ENCODE measurements at places on chromosomes 7 and 10. TPM values are rescaled to one million over a fixed set of nuclear protein-coding genes. Genes with fewer than 3 reads are reported as not detected.

Gene HECW1
- 0.05 TPM for total RNA-seq

DNA sequence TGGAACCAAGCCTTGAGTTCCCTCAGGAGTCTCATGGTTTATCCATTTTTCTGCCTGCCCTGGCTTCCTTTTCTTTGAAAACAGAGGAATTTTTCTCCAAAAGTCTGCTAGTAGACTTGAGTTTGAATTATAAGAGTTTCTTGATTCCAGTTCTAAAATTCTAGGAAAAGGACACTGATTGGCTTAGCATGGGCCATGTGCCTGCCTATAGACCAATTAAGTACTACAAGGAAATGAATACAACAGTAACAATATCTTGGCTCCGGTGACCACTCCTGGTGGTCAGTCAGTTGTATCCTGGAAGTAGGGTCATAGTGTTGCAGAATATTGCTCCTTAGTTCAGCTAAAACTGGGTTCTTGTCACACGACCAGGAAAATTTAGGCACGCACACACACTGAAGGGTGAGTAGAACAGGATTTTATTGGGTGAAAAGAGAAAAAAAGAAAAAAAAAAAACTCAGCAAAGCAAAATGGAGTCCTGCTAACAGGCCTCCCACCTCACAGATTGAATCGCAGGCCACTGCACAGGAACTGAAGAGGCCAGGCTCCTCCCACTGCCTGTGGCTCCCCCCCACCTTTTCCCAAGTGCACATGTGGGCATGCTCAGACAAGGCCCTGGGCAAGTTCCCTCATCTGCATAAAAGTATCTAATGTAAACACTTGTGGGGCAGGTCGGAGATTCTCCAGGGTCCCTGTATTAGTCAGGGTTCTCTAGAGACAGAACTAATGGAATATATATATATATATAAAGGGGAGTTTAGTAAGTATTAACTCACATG lies 155.1 kb downstream of the LYZL1 start:
- no peak overlapping the region for H3K27ac ChIP-seq
- H3K27me3 ChIP-seq, result no peaks in the 10 kb centered on the region
- H3K4me3 ChIP-seq, result no peak overlapping the region
- no peak for DNase-seq

DNA sequence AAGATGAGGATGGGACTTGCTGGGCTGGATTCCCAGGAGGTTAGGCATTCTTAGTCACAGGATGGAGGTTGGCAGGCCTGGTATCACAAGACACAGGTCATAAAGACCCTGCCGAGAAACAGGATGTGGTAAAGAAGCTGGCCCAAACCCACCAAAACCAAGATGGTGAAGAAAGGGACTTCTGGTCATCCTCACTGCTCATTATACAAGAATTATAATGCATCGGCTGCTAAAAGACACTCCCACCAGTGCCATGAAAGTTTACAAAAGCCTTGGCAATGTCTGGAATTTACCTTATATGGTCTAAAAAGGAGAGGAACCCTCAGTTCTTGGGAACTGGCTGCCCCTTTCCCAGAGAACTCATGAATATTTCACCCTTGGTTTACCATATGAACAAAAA lies 345.5 kb upstream of the POM121L12 start:
- H3K27me3 ChIP-seq, result no peaks in the 10 kb centered on the region
- no peak for DNase-seq

Gene PON3
- total RNA-seq, result 3.2 TPM

DNA sequence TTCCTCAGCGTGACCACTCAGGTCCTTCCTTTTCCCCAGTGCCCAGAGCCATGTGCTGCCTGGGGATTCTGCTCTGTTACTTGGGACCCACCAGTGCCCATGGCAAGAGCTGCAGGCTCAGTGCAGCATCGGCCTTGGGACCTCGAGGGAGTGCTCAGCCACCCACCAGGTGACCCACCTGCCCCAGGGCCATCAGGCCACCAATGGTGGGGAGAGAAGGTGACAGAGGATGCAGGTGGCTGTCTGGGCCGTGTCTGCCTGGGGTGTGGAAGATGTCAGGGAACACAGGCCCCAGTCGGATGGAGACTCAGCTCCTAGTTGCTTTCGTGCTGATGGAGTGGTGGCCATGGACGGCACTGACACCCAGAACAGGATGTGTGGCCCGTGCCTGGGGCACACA lies 104.7 kb upstream of the FAM20C start:
- H3K27ac ChIP-seq, result no peak overlapping the region
- H3K4me1 ChIP-seq, result no peaks in the 10 kb centered on the region
- no peak for DNase-seq
- H3K4me3 ChIP-seq, result no peak overlapping the region

GRCh38 chr7:11120675-11121220 lies 147.1 kb downstream of the PHF14 start:
- no peak for DNase-seq
- H3K27ac ChIP-seq, result no peak overlapping the region
- no peaks in the 10 kb centered on the region for H3K4me1 ChIP-seq
- no peak overlapping the region for H3K4me3 ChIP-seq
- peaks cover 6% of the 10 kb centered on the region for H3K36me3 ChIP-seq
- H3K27me3 ChIP-seq, result no peaks in the 10 kb centered on the region

- peaks cover 4% of the 10 kb centered on the region for H3K4me1 ChIP-seq
- no peak for DNase-seq
- peaks cover 3% of the 10 kb centered on the region for H3K36me3 ChIP-seq
- H3K4me3 ChIP-seq, result no peak overlapping the region
- H3K27me3 ChIP-seq, result no peaks in the 10 kb centered on the region
Measured at GRCh38 chr7:128006550-128007302, 24.5 kb downstream of the LRRC4 start.

DNA sequence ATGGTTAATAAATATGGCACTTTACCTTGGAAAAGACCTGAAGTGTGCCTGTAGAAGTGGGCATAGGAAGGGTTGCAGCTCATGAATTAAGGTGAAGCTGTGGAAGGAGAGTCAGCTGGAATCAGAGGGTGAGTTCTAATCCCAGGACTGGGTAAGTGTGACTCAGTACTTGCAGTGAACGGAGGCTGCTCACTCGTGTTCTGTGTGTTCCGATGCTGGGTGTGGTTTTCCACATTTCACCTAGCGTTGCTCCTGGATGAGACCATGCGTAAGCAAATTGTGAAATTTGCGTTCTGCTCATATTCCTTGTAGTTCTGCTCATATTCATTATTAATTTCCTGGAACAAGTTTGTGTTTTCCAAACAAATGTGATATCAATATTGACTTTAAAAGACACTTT lies 22.4 kb upstream of the TMEM236 start:
- H3K4me1 ChIP-seq, result no peaks in the 10 kb centered on the region
- H3K4me3 ChIP-seq, result no peak overlapping the region
- no peak overlapping the region for H3K27ac ChIP-seq
- no peak for DNase-seq

Gene STAG3
- total RNA-seq, result 59.1 TPM

DNA sequence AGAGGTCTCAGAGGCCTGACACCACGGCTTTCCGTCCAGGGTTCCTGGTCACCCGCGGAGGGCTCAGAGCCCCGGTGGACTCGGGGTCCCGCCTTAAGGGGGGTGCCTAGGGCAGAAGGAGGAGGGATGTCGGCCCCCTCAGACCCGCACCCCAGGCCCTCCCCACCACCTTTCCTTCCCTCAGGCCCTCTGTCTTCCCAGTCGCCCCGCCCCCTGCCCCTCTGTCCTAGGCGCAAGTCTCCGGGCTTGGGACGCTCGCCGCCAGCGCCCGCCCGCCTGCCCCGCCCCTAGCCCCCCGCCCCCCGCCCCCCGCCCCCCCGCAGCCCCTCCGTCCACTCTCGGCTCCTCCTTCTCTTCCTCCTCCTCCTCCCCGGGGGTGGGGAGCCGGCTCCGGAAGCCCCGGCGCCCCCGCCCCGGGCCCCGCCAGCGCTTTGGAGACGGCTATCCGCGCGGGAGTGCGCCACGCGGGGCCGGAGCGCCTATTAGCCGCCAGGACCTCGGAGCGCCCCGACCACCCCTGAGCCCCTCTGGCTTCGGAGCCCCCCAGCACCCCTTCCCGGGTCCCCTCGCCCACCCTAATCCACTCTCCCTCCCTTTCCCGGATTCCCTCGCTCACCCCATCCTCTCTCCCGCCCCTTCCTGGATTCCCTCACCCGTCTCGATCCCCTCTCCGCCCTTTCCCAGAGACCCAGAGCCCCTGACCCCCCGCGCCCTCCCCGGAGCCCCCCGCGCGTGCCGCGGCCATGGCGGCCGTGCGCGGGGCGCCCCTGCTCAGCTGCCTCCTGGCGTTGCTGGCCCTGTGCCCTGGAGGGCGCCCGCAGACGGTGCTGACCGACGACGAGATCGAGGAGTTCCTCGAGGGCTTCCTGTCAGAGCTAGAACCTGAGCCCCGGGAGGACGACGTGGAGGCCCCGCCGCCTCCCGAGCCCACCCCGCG lies at the start of gene AEBP1:
TSS of gene AEBP1 (plus strand) at position 423 of the 937 bp plus-strand sequence. CDS start at position 744, 321 bp downstream.
- peaks cover 28% of the 10 kb centered on the region for H3K36me3 ChIP-seq
- peak within 1 kb of the TSS; percentile 87 for H3K4me3 ChIP-seq
- peaks cover 53% of the 10 kb centered on the region for H3K4me1 ChIP-seq
- DNase-seq, result no peak
- peak within 1 kb of the TSS; percentile 100 for H3K27ac ChIP-seq

DNA sequence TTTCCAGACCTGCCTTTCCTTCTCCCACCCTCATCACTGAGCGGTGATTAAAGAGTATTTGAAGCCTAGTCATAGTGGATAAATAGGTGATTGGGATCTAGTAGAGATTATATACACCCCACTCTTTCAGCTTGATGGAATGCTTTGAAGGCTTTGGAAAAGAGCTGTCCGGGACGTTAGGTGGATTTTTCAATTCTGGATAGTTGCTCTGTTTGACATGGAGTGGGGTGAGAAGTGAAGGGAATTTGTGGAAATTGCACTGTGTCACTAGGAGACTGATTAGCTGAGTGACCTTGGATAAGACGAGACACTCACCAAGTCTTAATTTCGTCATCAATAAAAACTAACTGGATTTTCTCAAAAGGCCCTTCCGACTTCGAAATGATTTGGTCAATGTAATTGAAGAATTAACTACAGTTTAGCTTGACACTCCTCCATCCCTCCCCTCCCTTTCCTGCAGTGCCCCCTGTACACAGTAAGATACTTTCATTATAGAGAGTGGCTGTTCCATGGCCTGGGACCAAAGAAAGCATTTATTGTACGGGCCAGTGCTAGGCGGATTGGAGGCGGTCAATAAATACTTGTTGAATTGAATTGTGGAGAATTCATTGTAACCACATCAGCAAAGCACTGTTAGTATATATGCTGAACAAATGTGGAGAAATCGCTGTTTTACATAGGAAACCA lies 962 bp downstream of the ZKSCAN1 start:
- peaks cover 4% of the 10 kb centered on the region for H3K36me3 ChIP-seq
- peak overlapping the region; percentile 94 for H3K4me3 ChIP-seq
- peak overlapping the region; percentile 70 for H3K27ac ChIP-seq
- no peak for DNase-seq
- H3K4me1 ChIP-seq, result peaks cover 3% of the 10 kb centered on the region

GRCh38 chr7:137574812-137575211 lies 231.3 kb upstream of the PTN start:
- DNase-seq, result no peak
- H3K27ac ChIP-seq, result no peak overlapping the region
- H3K27me3 ChIP-seq, result no peaks in the 10 kb centered on the region
- H3K4me3 ChIP-seq, result no peak overlapping the region
- no peaks in the 10 kb centered on the region for H3K4me1 ChIP-seq
- H3K36me3 ChIP-seq, result no peaks in the 10 kb centered on the region

Gene OR2A42
- not detected for total RNA-seq

DNA sequence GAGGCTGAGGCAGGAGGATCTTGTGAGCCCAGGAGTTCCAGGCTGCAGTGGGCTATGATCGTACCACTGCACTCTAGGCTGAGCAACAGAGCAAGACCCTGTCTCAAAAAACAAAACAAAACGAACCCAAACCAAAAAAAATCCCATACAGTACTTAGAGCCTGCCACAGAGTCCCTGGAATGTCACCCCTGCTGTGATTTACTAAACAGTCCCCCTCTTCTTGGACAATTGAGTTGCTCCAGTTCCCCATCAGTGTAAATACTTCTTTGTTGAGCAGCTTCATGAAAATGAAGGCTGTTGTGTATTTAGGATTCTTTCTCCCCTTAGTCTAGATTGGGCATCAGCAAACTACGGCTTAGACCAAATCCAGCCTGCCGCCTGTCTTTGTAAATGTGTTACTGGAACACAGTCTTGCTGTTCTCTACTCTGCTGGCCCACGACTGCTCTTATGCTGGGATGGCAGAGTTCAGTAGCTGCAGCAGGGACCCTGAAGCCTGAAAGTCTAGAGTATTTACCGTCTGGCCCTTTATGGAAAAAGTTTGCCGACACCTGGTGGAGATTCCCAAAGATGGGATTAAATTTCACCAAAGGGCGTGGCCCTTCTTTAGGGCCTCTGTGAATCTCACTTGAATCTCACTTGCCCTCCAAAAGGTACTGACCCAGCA lies 57.8 kb downstream of the PALD1 start:
- no peak for DNase-seq
- H3K36me3 ChIP-seq, result no peaks in the 10 kb centered on the region
- H3K27ac ChIP-seq, result no peak overlapping the region
- H3K27me3 ChIP-seq, result no peaks in the 10 kb centered on the region
- H3K4me1 ChIP-seq, result no peaks in the 10 kb centered on the region

DNA sequence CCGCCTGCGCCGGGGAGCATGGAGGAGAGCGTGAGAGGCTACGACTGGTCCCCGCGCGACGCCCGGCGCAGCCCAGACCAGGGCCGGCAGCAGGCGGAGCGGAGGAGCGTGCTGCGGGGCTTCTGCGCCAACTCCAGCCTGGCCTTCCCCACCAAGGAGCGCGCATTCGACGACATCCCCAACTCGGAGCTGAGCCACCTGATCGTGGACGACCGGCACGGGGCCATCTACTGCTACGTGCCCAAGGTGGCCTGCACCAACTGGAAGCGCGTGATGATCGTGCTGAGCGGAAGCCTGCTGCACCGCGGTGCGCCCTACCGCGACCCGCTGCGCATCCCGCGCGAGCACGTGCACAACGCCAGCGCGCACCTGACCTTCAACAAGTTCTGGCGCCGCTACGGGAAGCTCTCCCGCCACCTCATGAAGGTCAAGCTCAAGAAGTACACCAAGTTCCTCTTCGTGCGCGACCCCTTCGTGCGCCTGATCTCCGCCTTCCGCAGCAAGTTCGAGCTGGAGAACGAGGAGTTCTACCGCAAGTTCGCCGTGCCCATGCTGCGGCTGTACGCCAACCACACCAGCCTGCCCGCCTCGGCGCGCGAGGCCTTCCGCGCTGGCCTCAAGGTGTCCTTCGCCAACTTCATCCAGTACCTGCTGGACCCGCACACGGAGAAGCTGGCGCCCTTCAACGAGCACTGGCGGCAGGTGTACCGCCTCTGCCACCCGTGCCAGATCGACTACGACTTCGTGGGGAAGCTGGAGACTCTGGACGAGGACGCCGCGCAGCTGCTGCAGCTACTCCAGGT lies 29.7 kb downstream of the CHST12 start:
- DNase-seq, result no peak
- H3K4me1 ChIP-seq, result peaks cover 3% of the 10 kb centered on the region
- H3K27me3 ChIP-seq, result no peaks in the 10 kb centered on the region
- no peak overlapping the region for H3K27ac ChIP-seq
- H3K4me3 ChIP-seq, result no peak overlapping the region

Gene LFNG
- total RNA-seq, result 10.1 TPM

Gene COL26A1
- total RNA-seq, result 3.0 TPM

All from thymus (tissue), 14 donors.